ENCODE measurements at places on chromosomes 3 and 15.

- H3K27ac ChIP-seq, result no peak overlapping the region
- no peak overlapping the region for H3K4me3 ChIP-seq
- H3K27me3 ChIP-seq, result no peaks in the 10 kb centered on the region
- DNase-seq, result no peak
- no peaks in the 10 kb centered on the region for H3K36me3 ChIP-seq
Observed at GRCh38 chr3:36698314-36698713, 66.0 kb downstream of the DCLK3 start.

DNA sequence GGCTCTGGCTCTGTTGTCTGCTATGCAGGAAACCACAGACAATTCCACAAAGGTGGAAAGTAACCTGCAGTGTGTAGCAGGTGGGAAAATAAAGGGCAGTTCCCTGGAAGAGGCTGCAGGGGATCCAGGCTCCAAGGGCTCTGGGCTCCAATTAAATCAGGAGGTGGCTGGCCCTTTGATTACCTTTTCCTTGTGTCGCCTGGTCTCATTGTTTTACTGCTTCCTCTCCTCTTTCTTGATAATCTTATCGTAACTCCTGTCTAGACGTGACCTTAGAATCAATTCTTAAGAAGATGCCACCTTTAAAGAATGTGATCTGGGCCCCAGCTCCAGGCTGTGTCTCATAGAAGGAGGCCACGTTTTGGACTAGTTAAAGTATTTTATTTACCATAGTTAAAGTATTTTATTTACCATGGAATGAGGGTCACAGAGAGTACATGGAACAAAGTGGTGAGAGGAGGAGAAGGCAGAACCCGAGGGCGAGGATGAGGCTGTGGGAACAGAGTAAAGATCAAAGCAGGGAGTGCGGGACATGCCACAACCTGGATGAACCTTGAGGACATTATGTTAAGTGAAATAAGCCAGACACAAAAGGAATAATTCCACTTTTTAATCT, 237.5 kb upstream of the STT3B start:
- H3K36me3 ChIP-seq, result no peaks in the 10 kb centered on the region
- H3K4me1 ChIP-seq, result no peaks in the 10 kb centered on the region
- no peak overlapping the region for H3K27ac ChIP-seq
- no peak overlapping the region for H3K4me3 ChIP-seq
- H3K27me3 ChIP-seq, result no peaks in the 10 kb centered on the region

DNA sequence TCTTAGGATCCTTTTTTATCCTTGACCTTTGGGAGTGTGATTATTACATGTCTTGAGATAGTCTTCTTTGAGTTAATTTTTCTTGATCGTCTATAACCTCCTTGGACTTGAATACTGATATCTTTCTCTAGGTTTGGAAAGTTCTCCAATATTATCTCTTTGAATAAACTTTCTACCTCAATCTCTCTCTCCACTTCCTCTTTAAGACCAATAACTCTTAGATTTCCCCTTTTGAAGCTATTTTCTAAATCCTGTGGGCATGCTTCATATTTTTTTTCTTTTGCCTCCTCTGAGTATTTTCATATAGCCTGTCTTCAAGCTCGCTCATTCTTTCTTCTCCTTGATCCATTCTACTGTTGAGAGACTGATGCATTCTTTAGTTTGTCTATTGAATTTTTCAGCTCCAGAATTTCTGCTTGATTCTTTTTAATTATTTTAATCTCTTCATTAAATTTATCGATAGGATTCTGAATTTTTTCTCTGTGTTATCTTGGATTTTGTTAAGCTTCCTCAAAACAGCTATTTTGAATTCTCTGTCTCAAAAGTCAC, 12.1 kb downstream of the USF3 start:
- H3K27me3 ChIP-seq, result no peaks in the 10 kb centered on the region
- no peaks in the 10 kb centered on the region for H3K4me1 ChIP-seq

- no peak overlapping the region for H3K4me3 ChIP-seq
- H3K4me1 ChIP-seq, result no peaks in the 10 kb centered on the region
- DNase-seq, result no peak
- H3K27ac ChIP-seq, result no peak overlapping the region
Observed at GRCh38 chr3:142987080-142987700, 14.2 kb upstream of the U2SURP start.
